Astrocyte (in vitro differentiated cells and primary cell): ENCODE measurements at places on chromosomes 6 and 20. TPM values are rescaled to one million over a fixed set of nuclear protein-coding genes. Genes with fewer than 3 reads are reported as not detected.

DNA sequence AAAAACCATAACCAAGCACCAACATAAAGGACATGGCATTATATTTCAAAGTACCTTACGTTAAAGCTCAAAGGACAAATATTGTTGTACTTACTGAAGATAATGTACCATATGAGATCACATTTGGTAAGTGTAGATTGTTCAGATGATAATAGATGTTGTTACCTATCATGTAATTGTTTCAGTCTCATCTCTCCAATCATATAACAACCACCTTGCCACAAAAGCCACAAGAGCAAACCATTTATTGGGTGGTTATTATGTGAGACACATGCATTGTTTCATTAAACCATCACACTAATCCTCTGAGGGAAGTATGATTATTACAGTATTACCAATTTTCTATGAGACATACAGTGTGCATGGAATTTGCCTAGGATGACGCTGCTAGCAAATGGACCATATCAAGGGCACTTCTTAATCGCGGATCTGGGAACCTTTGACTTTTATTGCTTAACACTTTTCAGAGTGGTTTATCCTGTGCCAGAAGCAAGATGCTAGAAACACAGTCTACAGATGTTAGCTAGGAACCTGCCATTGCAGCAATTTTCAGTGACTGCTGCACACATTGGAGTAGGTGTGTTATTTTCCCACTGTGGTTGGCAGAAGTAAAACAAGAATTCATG is 149.8 kb upstream of the AKIRIN2 start:
- no peak overlapping the region for H3K27ac ChIP-seq
- H3K4me3 ChIP-seq, result no peak overlapping the region
- no peaks in the 10 kb centered on the region for H3K36me3 ChIP-seq
- no peaks in the 10 kb centered on the region for H3K27me3 ChIP-seq
- no peak for DNase-seq
- no peaks in the 10 kb centered on the region for H3K4me1 ChIP-seq

DNA sequence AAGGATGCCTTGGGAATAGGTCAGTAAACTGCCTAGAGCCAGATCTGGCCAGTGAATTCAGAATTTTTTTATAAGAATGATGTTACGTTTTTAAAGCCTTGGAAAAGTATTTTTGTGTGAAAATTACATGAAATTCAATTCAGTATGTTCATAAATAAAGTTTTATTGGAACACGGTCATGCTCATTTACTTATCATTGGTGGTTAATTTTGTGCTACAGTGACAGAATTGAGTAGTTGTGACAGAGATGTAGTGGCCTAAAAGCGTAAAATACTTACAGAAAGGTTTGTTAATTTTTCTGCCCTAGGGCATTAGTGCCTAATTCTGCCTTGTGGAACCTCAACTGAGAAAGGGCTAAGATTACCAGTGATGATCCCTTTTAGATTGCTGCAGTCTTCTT is 28.2 kb downstream of the ZFAND3 start:
- H3K27ac ChIP-seq, result no peak overlapping the region
- no peak for DNase-seq
- peaks cover 4% of the 10 kb centered on the region for H3K4me1 ChIP-seq
- H3K36me3 ChIP-seq, result no peaks in the 10 kb centered on the region
- H3K4me3 ChIP-seq, result no peak overlapping the region

Gene CST2
- 1.7 and 2.9 TPM in 2 replicates for total RNA-seq

Gene SPACA1
- not detected in 2 replicates for total RNA-seq
